NK-92 treated with Interleukin-12 subunit alpha and Interleukin-12 subunit beta, amount 100 ng/mL, for 24 hours (cell line): ENCODE measurements at places on chromosomes 7 and 10.

DNA sequence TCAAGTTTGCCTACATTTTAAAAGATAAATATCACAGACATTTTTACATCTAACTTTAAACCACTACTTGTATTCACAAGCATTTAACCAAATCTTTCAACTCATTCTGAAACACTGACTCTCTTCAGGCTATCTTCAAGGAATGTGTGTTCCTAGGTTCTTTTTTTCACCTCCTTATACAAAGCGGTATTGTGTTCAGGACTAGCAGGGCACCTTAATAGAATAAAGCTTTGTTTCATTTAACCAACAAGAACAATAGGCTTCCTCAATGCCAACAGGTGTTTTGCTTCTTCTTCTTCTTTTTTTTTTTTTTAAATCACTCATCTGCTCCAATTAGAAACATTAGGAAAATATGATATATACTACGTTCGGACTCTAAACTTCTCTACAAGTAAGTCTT, 212.9 kb upstream of the SEMA3E start:
- no peak for DNase-seq

GRCh38 chr7:1663223-1663622, 6.9 kb upstream of the ELFN1 start:
- DNase-seq: no peak

DNA sequence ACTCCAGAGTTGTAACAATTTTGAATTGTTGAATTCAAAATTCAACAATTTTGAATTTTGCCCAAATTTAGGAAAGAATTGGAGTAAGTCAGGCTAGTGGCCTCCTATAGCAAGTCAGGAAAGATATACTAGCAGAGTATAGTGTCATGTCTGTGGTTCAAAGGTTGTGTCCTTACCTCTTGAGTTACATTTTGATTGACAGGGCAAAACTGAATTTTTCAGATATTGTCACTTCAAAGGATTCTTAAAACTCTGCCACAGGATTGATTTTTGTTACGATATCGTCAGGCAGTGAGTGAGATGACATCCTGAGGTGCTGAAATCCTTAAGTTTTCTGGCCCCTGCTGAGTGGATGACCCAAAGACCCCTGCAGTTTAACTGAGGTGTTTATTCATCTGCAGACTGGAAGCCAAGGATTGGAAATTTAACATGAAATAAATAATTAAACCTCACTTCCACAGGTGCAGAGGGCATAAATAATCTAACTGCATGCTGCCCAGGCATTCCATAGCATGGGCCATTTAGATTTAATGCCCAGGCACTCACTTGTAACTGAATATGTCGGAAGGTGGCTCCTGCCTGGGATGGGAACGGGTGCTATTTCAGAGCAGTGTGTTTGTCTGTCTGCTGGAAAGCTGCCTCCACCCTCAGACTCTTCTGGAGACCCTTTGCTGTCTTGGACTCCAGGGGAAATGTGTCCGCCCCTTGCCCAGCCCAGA, 50.8 kb downstream of the RBM20 start:
- DNase-seq: no peak

GRCh38 chr10:120765226-120765803, 85.8 kb upstream of the WDR11 start:
- DNase-seq: no peak

- DNase-seq: no peak
Measured at GRCh38 chr10:62554632-62555199, 180.5 kb downstream of the ZNF365 start.

GRCh38 chr10:32958085-32959005, at the start of gene ITGB1:
Gene ITGB1 (minus strand): TSS chr10:32958230. CDS start chr10:32935558, 22,672 bp downstream.
- DNase-seq: peak; percentile 49

- DNase-seq: no peak
Measured at GRCh38 chr7:2710286-2710655, 22.3 kb downstream of the AMZ1 start.

DNA sequence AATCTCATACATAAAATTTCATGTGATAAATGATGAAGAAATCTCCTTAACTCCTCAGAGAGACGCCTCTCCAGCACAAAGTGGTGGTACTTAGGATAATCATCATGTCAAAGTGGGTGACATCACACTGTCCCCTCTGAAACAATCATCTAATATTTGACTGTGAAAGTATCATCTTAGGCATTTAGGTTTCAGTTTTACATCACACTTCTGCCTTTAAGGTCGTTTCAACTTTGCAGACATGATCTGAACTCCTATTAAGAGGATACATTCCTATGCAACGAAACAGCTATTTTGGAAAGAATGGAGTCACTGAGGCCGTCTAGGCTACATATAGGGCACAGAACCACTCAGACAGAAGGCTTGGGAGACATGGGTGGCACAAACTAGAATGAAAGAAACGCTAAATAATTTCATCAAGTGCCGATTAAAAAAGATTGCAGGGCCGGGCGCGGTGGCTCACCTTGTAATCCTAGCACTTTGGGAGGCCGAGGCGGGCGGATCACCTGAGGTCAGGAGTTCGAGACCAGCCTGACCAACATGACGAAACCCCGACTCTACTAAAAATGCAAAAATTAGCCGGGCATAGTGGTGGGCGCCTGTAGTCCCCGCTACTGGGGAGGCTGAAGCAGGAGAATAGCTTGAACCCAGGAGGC, 2.0 kb downstream of the VOPP1 start:
- DNase-seq: no peak

DNA sequence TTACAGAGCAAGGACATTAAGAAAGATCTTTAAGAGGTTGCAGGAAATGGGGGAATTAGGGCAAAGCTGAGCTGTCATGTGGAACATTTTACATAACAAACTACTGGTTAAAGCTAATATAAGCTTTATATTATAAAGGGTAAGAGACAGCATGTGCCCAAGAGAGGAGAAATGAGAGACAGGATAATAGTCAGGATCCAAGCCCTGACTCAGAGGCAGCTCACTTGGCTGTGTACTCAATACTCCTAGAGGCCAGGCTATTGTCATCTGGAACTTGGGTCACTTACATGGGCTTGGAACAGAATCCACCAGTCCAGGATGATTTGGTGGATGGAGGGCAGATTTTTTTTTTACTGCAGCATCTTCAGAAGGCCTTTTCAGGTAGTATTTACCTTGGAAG, 418.6 kb upstream of the ZMIZ1 start:
- DNase-seq: no peak

DNA sequence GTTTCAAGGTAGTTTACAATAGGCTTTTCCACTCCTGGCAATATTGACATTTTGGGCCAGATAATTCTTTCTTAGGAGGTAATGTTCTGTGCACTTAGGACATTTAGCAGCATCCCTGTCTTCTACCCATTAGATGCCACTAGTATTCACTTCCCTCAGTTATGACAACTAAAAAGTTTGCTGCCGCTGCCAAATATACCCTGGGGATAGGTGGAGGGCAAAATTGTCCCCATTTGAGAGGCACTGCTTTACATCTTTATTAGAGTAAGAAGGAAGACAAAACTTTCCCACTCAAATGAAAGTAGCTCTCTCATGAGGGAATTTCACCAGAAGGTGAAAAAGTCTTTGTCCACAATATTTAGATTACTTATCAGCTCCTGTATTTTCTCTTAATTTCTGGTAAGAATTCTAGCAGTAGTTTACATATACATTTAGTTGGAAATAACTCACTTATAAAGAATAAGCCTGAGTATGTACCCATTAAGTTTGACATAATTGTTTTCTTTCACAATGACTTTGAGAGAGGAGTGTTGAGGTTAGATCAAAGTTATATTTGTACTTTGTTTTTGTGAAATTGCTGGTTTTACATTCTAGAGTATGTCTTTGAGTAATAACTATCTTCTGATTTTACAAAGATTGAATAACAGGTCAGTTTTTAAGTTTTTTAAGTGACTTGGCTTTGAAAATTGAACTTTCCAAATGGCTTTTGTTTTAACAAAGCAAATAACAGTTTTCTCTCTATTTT, 46.0 kb downstream of the HELLS start:
- DNase-seq: no peak

DNA sequence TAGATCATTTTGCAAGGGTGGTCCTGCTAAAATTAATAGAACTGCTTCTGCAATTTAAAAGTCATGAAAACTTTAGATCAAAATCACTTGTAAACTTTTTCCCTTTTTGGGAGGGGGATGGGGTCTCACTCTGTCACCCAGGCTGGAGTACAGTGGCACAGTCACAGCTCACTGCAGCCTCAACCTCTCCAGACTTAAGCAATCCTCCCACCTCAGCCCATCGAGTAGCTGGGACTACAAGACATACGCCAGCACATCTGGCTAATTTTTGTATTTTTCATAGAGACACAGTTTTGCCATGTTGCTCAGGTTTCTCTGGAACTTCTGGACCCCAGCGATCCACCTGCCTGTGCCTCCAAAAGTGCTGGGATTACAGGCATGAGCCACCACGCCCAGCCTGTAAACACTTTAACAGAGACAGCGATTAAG, 79.7 kb downstream of the LRRC17 start:
- DNase-seq: no peak

GRCh38 chr10:14384915-14385314, 54.2 kb upstream of the FRMD4A start:
- DNase-seq: no peak

DNA sequence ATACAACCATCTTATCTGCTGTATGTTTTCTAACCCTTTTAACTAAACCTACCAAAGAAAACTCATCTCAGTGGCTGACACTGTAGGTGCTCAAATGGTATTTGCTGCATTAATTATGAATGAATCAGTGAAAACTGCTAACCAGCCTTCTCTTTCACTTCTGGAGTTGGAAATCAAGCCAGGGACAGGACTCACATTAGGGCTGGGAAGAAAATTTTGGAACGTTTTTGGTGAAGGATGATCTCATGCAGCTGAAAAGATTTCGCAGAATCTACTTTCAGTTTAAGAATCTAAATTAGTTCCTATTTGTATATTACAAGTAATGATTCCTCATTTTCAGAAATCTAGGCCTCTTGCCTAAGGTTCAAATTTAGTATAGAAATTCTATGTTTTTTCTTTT, 12.9 kb downstream of the MTPN start:
- no peak for DNase-seq

DNA sequence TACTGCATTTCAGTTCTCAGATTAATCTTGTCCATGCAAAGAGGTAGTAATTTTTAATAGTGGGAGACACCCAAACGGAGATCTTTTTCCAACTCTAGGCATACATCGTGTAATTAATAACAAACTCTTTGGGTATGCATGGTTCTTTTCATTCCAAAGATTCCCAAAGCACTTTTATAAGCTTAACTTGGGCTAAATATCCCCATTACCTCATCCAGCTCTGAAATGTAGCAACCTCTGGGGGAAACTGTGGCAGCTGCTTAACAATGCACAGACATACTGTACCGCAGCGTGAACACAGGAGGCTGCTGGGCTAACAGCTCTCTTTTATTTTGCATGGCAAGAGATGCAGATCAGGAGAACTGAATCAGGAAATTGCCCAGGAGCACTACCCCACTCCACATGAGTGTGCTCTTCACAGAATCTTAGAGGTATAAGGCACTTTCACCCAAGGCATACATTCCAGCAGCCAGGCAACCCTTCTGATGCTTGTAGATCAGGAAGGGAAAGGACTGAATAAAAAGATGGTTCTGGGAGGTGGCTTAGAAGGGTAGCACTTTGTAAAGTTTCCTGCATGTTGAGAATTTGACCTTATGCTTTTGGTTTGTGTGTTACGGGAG, 114.4 kb upstream of the GLI3 start:
- DNase-seq: no peak

DNA sequence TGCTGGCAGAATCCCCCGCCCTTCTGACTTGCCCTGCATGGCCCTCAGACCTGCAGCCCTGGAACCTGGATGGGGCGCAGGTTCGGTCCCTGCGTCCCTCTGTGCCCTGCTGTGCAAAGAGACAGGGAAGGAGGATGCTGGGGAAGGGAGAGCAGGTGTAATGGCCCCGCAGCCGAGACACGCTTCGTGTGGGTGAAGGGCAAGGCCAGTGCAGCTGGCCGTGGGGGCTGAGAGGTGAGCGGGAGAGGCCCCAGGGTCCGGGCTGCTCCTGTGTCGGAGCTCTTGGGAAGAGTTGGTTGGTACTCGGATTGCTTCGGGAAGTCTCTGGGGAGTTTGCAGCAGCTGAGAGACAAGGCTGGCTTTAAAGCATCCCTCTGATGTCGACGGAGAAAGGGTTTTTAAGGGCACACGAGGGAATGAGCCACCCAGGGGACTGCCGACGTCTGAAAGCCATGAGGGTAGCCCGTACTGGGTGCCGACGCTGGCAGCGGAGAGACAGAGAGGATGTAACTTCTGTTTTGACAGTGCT, 6.5 kb downstream of the ELFN1 start:
- DNase-seq: no peak

- no peak for DNase-seq
Measured at GRCh38 chr10:116241642-116242410, 31.2 kb downstream of the GFRA1 start.

GRCh38 chr10:63901228-63901627, 380.0 kb downstream of the REEP3 start:
- no peak for DNase-seq
